ENCODE measurements at places on chromosomes 1 and 21.

GRCh38 chr1:173714441-173714758 is 381 bp upstream of the KLHL20 start:
- no peak for DNase-seq

DNA sequence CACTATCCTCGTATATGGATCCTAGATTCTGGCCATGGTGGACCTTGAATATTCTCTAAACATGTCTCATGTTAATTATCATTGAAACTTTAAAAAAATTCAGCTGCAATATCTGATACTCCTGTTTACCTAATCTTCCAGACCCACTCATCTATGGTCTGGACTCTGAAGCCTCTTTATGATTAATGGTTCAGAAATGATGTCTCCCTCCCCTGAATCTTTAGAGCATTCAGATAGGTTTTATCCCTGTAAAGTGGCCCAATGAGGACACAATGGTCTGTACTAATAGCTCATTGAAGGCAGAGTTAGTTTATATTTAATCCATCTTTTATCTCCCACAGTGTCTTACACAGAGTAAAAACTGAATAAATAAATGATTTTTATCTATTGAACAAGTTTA is 53.0 kb upstream of the DUSP10 start:
- no peak for DNase-seq

- peak; percentile 12 for DNase-seq
Observed at GRCh38 chr1:20410503-20410902, 75.5 kb downstream of the CAMK2N1 start.

DNA sequence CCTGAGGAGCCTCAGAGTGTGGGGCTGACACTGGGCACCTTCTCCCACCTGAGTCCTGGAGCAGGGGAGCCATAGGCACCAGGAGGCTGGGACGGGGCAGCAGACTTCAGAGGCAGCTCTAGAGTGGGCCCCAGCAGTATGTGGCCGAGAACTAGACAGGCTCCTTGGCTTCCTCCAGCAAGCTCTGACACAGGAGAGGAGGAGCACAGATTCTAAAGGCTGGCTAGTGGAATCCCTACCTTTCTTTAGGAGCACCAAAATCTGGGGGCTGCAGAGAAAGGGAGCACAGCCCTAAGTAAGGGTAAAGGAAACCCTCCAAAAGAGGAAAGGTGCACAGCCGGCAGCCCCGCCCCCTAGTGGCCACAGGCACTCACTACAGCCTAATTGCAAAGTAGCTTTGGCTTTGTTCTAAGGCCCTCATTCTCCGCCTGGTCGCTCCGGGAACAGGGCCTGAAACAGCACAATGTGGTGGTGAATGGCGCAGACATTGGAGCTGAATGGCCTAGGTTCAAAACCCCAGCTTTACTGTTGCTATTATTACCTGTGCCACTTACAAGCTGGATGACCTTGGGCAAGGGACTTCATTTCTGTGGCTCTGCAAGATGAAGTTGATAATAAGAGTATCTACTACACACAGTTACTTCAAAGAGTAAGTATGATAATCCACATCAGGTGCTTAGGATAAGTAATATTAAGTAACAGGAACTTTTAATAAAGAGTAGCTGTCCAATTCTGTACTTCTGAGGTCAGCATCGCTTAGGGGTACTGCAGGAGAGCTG is 8.8 kb upstream of the GUCA2A start:
- peak; percentile 52 for DNase-seq

GRCh38 chr1:39751595-39751994 is 12.9 kb downstream of the PPIE start:
- DNase-seq: no peak

DNA sequence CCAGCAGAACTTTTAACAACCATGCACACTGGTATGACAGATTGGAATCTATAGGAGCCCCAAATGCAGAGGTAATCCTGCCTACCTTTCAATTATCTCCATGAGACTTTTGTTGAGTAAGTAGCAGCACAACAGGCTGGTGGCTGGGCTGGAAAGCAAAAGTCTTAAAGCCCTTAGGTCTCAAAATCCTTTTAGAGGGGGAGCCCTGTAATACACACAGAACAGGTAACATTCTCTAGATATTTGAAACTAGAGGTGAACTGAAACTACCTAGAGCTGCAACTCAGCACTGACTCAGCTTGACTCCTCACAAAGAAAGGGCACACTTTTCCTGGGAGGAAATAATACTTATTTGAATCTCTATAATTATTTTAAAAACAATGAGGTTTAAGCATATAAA is 71.5 kb downstream of the CLCA4 start:
- no peak for DNase-seq

DNA sequence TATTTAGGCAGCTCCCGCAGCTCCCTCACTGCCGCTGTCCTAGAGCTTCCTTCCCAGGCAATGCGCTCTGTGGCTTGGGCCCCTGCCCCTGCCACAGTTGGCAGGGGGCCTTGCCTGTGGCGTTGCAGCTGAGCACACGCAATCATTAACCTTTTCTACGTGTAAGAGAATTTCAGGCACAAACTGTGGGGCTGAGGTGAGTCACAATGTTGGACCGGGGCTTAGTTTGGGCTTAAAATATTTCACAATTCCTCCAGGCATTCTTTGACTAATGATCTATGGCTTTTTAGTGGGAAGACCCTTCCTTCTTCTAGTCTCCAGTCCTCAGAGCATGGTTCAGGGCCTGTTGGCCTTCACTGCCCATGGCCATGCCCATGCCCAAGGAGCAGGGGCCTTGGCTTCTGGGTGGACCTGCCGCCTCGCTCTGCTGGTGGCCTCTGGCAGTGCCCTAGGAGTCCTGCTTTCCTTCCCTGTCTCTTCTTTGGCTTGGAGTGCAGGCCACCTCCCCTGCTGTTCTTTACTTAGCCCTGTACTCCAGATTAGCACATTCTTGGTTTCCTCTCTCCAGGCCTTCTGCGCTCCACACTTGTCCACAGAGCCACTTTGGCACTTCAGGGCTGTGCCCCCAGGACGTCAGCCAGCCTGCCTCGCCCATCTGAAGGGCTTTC is 39.2 kb downstream of the MAPKAPK2 start:
- DNase-seq: peak; percentile 75
